ENCODE measurements at places on chromosomes 4 and X.
A peak's percentile ranks its signal among the peaks of the same experiment; 100 is the strongest.

- no peak for DNase-seq
These were observed 168.9 kb downstream of the DCTD start for GRCh38 chr4:182748283-182748682.

DNA sequence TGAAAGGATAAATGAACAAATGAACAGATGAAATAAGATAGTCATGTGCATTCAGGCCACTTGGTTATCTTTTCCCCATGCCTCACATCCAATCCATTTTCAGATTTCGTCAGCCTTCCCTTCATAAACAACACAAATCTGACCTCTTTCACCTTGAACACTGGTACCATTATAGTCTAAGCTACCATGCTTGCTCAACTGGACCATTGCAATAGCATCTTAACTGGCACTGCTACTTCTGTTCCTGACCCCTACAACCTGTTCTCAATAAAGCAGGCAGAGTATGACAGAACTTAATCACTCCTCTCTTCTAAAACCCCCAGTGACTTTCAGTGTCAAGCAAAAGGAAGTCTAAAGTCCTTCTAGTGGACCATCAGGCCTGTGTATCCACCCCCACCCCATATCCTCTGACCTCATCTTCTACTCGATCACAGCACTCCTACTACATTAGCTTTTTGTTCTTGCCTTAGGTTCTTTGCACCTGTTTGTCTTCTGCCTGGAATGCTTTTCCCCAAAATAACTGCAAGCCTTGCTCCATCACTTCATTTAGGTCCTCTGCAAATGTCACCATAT is 40.7 kb downstream of the LARP7 start:
- no peak for DNase-seq

GRCh38 chr4:128298852-128299251 is 11.2 kb upstream of the PGRMC2 start:
- DNase-seq = no peak

- no peak for DNase-seq
These were observed 32.5 kb upstream of the AP1AR start for GRCh38 chr4:112199041-112199440.

- no peak for DNase-seq
These were observed 2.4 kb upstream of the MBNL3 start for GRCh38 chrX:132491191-132491590.

GRCh38 chrX:74458736-74459135 is 37.4 kb downstream of the SLC16A2 start:
- DNase-seq = no peak

DNA sequence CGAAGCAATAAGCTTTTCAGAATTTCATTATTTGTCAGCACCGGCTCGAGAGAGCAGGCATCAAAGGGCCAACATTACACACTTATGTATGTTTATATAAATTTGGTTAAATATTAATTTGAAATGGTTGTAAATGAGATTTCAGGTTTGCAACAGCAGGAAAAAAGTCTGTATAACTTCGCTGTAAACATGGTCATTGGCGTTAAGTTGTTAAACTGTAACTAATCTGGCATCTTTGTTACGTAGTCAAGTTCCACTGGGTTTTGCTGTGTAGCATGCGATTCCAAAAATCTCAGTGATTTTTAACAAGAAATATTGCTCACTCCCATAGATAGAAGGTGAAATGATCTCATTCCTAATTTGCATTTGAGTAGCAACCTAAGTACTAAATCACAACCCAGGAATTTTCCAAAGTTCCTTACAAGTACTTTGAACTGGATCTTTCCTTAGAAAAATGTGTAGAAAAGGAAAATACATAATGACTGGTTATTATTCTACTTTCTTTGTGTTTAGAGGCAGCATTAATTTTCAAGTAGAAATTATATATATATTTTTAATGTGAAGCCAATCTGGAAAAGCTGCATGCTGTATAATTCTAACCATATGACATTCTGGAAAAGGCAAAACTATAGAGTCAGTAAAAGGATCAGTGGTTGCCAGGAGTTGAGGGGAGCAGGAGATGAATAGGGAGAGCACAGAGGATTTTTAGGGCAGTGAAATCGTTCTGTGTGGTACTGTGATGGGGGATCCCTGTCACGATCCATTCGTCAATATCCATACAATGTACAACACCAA is 222.1 kb downstream of the CBR4 start:
- DNase-seq = no peak

DNA sequence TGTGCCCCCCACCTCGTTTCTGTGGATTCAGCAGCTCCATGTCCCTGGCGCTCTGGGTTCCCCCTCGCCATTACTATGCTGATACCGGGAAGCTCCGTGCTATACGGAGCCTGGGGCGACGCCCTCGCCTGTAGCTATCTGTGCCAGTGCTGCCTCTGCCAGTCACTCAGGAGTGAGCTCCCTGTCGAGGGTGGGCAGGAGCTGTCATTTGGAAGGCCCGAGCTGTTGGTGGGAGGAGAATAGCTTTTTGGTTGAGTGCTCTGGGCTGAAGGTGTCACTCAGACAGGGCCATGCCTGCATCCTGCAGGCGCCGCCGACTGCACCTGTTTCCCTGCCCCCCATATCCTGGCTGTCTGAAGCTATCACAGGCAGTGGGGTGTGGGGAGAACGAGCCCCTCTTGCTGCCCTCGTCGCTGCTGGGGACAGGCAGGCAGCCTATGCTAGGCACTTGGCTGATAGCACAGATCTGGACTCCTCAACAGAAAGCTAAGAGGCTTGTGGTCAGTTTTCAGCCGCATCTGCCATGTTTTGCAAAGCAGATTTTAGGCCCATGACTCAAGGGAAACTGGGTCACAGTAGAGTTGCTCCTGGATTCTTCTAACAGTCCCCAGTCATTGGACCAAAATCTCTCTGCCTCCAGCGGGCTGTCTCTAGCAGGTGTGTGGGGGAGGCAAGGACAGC is 31.8 kb downstream of the CPLX1 start:
- no peak for DNase-seq

DNA sequence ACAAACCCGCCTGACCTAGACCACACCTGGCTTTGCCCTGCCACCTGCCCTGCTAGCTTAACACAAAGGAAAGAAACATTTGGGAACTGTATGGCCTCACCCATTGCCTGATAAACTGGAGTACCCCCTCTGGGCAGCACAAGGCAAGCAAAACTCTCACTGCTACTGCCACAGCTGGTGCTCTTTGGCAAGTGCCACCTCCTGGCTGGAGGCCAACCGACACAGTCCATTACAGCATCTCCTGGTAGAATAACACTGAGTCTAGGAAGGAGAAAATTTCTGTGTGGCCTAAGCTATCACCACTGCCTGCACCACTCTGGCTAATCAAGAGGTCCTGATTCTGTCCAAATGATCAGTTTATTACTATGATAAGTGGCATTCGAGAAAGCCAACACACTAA is 18.9 kb upstream of the SPANXN3 start:
- DNase-seq = no peak

DNA sequence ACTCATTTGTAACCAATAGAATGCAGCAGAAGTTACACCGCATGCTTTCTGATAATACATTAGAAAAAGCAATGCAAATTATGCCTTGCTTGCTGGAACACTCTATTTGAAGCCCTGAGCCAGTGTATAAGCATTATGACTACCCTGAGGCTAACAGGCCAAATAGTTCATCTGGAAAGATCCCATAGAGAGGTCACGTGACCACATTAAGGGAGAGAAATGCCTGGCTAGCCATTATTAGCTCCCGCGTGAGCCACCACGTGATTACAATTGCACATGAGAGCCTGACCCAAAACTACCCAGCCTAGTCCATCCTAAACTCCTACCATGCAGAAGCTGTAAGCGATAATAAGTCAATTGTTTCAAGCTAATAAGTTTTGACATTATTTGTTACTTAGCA is 472.9 kb upstream of the GALNTL6 start:
- no peak for DNase-seq

GRCh38 chr4:142121448-142122350 is 485.3 kb downstream of the IL15 start:
- DNase-seq = no peak

GRCh38 chr4:60128888-60129287 is 1071.2 kb upstream of the ADGRL3 start:
- DNase-seq = no peak

- no peak for DNase-seq
These were observed 52.3 kb upstream of the TMEM131L start for GRCh38 chr4:153413842-153414241.

GRCh38 chrX:2967998-2968909 is 38.1 kb upstream of the ARSH start:
- no peak for DNase-seq

- DNase-seq = peak; percentile 63
These were observed 10.1 kb downstream of the WDR1 start for GRCh38 chr4:10106421-10107039.

DNA sequence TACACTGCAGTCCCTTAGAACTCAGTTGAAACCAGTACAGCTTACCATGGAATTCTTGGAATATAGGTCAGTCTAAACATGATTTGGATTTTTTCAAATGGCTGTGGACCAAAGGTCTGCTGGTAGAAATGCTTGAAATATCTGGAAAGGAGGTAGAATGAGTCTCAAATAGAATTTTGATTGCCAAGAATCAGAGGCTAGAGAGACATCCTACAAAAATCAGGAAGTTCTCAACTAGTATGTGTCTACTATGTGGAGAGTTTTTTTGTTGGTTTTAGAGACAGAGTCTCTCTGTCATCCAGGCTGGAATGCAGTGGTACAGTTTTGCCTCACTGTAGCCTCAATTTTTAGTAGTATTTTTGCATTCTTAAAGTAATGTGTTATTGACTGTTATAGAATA is 53.6 kb downstream of the PAQR3 start:
- DNase-seq = no peak

GRCh38 chrX:12225107-12225506 is 86.8 kb downstream of the FRMPD4 start:
- no peak for DNase-seq

- DNase-seq = no peak
These were observed 13.0 kb upstream of the DAPP1 start for GRCh38 chr4:99803566-99804101.

GRCh38 chrX:68634649-68635227 is 12.7 kb upstream of the STARD8 start:
- DNase-seq = no peak

DNA sequence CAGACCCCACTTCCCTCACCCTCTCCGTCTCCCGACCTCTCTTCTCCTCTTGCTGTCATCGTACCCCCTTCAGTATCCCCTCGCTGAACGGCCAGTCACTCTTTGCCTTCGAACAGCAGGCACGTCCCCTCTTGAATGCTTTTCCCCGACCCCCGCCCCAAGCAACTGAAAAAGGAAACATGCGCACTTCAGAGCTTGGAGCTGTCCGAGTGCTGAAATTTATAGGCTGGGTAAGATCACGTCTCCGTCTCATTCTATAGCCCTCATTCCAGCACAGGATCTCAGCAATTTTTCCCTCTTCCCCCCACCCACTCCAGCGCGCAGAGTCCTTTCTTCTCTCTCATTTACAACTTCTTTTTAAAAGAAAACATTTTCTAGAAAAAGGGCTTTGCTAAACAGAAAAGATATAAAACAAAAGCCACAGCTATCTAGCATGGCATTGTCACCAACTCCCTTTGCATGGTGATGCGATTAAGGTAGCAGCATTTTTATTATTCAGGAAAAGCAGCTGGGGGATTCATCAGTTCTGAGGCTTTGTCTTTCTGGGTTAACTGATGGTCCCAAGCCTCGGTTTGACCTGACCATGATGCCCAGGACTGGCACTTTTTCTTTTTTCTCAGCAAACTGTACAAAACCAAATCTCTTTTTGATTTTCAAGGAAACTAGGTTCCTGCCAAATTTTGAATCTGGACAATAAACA is at the start of gene GLRA2:
TSS of gene GLRA2 (plus strand) at position 247 of the 700 bp plus-strand sequence. CDS start 522 bp downstream, outside the sequence.
- DNase-seq = no peak

- DNase-seq = no peak
These were observed 1.2 kb downstream of the PPARGC1A start for GRCh38 chr4:23888421-23889319.

DNA sequence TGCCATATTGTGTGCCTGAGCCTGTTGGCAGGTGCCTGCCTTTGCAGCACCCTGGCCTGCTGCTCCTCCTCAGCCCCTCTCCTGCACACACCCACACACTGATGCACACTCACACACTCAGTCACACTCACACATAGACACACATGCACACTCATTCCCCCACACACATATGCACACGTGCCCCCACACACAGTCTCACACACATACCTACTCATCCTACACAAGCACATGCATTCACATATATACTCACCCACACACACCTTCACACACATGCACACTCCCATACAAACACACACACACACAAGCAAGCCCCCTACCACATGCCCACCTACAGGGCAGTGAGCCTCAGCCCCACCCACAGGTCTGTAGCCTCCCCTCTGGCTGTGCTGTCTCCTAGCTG is 245.0 kb downstream of the EVC2 start:
- no peak for DNase-seq

- no peak for DNase-seq
These were observed 636 bp downstream of the BCOR start for GRCh38 chrX:40097141-40097503.

DNA sequence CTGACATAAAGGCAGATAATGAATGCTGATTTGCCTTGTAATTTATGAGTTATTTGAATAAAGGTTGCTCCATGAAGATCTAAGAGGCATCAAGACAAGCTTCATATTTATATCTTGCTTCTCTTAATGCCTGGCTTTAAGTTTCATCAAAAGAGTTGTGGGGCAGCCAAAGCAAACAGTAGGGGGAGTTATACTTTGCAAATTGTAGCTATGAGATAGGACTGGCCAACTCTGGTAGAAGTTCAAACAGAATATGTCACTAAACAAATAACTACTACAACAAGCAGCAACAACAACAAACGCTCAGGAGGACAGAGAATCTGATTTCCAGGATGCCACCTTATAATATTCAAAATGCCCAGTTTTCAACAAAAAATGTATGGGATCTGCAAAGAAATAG is 69.1 kb upstream of the PLAC1 start:
- no peak for DNase-seq

DNA sequence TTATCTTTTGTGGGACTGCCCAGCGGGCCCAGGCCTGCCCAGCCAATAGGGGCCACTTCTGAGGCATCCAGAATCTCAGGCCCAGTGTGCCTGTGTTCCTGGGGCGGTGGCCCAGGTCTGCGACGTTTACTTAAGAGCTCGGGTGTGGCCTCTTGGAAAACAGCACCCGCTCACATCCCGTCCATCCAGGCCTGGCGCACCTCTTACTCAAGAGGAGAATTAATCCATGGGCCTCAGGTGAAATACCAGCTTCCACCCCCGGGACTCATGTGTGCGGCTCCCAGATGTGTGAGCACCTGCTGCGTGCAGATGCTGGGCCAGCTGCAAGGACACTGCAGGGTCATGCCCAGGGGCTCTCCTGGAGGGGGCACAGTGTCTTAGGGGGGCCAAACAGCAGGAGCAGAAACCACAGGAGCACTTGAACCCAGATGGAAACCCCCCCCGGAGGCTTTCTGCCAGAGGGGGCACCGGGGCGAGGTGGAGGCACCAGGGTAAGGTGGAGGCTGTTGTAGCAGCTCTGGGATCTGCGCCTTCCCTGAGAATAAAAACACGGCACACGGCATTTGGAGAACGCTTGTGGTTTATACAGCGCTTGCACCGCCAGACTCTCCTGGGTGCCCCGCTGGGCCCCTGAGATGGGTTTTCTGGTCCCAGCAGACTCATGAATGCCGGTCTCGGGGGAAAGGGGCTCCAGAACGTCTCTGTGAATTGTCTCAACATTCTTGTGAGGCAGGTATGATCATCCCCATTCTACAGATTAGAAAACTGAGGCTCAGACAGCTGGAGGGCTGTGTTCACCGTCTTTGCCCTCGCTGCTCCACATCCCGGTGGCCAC is 2.8 kb downstream of the PSAPL1 start:
- DNase-seq = no peak
